ENCODE measurements at places on chromosomes 16 and 17. TPM values are rescaled to one million over a fixed set of nuclear protein-coding genes. Genes with fewer than 3 reads are reported as not detected.

The SOST gene
- total RNA-seq = not detected

The MYH1 gene
- not detected for total RNA-seq

The PRSS33 gene
- total RNA-seq = not detected

The PER1 gene
- total RNA-seq = 24.0 TPM

The VTN gene
- total RNA-seq = not detected

The ETV4 gene
- 55.5 TPM for total RNA-seq

The TNFSF13 gene
- 4.0 TPM for total RNA-seq

The SENP3 gene
- total RNA-seq = 96.1 TPM

The PRSS53 gene
- 4.0 TPM for total RNA-seq

The NEK8 gene
- total RNA-seq = 13.8 TPM

The SLC5A11 gene
- 0.11 TPM for total RNA-seq

The KCNJ12 gene
- 0.22 TPM for total RNA-seq

The SGCA gene
- not detected for total RNA-seq

The BIRC5 gene
- 45.4 TPM for total RNA-seq

The SMIM36 gene
- not detected for total RNA-seq

The NKD1 gene
- not detected for total RNA-seq

The GPR139 gene
- not detected for total RNA-seq

The DRC3 gene
- total RNA-seq = not detected

The TK1 gene
- 48.0 TPM for total RNA-seq

The CCDC144A gene
- not detected for total RNA-seq

The DUS1L gene
- 187 TPM for total RNA-seq

The SLC22A31 gene
- total RNA-seq = not detected

Data from Karpas-422 (cell line).